NB4 (cell line): ENCODE measurements at places on chromosomes 16 and 17.

- peak; percentile 48 for DNase-seq
These were observed 4.3 kb downstream of the BANP start for GRCh38 chr16:87955302-87956097.

- peak; percentile 68 for DNase-seq
These were observed 60.1 kb upstream of the MED9 start for GRCh38 chr17:17416400-17417360.

- no peak for DNase-seq
These were observed 12.7 kb downstream of the NFATC3 start for GRCh38 chr16:68097895-68098294.

DNA sequence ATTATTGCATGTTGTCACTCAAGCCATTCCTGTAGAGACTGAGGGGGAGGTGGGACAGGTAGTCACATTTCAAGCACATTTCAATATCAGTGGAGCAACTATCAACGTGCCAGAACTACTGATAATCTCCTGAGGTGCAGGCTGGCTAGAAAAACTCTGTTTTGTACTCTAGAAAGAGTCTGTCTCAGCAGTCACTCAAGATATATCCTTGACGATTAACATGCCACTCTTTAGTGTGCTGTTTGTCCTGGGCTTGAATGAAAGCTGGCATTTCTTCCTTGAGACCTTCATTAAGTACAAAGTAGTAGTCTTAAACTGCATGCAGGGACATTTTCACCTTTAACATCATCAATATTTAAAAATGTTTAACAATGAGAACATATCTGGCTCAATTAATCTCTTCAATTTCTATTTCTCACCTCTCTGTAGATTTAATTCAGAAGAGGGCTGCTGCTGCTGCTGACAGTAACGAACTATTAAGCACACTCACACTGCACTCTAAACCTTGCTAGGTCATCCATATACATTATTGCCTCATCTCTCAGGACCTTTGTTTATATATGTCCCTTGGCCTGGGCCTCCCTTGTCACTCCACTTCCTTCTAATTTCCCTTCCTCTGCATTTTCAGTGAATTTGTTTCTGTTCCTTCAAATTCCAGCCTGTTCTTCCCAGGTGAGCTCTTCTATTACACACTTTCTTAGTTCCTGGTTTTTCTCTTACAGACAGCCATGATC, 412.0 kb downstream of the HAPSTR1 start:
- no peak for DNase-seq

DNA sequence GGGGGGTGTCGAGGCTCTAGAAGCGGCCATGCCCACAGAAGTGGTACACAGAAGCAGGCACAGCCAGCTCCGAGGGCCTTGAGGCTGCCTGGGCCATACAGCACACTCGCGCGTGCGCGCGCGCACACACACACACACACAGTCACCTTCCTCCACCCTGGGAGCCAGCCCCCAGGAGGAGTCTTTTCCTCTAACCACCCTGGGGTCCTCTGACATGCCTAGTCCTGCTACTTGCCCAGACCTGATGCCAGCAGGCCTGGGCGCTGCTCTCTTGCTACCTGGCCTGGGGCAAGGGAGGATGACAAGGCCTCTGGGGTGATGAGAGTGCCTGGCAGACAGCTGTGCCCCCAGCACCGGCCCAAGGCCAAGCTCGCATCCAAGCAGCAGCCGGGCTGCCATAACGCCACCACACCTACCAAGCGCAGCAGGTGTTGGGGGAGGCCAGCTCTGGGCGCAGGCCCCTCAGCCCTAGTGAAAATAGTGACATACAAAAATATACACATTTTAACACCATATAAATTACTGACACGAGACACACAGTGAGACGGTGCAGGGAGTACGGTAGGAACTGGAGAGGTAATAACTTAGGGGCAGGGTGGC, 41.1 kb downstream of the TSC2 start:
- no peak for DNase-seq

- DNase-seq, result no peak
These were observed 60.7 kb downstream of the ARSG start for GRCh38 chr17:68352041-68352440.

DNA sequence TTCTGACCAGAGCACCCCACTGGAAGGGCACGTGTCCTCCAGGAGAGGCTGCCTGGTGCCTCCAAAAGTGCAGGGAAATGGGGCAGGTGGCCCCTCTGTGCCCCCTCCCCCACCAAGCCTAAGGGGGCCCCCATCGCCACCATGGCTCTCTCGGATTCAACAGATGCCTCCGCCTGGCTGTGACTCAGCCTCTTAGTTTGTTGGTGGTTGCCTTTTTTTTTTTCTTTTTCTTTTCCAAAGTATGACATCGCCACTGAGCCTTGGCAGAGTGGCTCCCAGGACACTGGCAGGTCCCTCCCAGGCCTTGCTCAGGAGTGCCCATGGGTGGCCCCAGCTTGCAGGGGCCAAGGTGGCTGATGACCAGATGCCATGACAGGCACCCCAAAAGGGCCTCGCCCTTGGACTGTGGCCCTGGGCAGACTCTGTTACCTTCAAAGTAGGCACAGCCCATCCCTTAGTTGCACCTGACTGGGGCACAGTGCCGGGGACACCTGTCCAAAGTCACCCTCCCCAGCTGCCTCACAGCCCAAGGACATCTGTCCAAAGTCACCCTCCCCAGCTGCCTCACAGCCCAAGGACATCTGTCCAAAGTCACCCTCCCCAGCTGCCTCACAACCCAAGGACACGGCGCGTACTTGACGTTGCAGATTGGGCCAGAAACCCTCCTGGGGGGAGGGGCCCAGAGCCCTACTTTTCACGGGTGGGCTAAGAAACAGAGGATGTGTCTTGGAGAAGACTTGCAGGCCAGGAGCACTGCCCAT, 29.6 kb downstream of the NPTX1 start:
- no peak for DNase-seq

- DNase-seq, result no peak
These were observed 361.0 kb upstream of the PMFBP1 start for GRCh38 chr16:72532906-72533410.

- peak; percentile 42 for DNase-seq
These were observed 56.5 kb downstream of the DNAH2 start for GRCh38 chr17:7774055-7774521.

GRCh38 chr17:21356537-21357127, 19.5 kb upstream of the KCNJ12 start:
- no peak for DNase-seq

GRCh38 chr16:1488054-1488601, 616 bp downstream of the PTX4 start:
- peak; percentile 60 for DNase-seq
